Stimulated activated CD4-positive, alpha-beta T cell treated with anti-CD3 and anti-CD28 coated beads, Interleukin-12 subunit alpha, Interleukin-12 subunit beta, amount 100 ng/mL, for 24 hours (primary cell): ENCODE measurements at places on chromosomes 4 and X.

GRCh38 chrX:37800717-37801116, 20.9 kb downstream of the CYBB start:
- no peak for DNase-seq

DNA sequence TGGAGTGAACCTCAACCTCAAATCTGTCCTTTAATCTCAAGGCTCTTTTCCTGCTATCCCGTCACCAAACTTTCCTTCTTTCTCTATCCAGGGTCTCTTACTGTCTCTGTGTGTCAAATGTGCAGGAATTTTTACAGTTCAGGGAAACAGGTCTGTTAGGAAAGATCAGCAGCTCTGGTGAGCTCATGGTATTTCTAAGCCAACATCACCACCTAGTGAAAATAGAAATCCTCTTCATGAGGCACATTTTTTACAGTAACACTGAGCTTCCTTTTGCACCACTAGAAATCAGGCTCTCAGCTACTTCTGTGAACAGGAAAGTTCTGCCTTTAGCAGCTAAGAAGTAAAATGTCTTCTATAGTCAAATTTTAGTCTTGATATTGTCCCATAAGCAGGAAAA, 39.6 kb downstream of the NUDT11 start:
- no peak for DNase-seq

DNA sequence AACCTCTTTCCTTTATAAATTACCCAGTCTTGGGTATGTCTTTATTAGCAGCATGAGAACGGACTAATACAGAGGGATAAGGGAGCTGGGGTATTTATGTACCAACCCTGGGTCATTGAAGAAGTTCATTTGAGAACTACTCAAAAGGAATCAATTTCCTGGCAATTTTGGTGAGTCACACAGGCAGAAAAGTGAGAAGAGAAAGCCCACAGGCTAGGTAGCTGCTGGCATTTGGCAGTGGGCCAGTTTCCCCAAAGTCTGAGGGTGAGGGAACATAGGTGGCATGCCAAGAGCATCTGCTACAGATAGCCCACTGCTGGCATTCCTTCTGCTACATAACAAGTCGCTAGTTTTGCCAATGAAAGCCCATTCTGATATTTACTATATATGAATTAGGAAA, 411.2 kb downstream of the MID1IP1 start:
- peak; percentile 46 for DNase-seq

DNA sequence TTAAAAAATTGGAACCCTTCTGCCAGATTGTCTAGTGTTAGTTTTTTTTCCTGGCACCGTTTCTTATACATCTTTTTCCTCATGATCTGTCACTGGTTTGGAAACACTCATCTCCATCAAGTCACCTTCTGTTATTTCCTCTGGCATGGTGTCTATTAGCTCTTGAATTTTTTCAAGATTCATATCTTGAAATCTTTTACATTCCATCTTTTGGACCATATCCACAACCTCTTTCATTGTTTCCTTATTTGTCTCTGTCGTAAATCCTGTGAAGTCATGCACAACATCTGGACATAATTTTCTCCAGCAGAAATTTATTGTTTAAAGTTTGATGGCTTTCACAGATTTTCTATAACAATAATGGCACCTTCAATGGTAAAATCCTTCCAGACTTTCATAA, 10.2 kb upstream of the TMEM185A start:
- DNase-seq = no peak

DNA sequence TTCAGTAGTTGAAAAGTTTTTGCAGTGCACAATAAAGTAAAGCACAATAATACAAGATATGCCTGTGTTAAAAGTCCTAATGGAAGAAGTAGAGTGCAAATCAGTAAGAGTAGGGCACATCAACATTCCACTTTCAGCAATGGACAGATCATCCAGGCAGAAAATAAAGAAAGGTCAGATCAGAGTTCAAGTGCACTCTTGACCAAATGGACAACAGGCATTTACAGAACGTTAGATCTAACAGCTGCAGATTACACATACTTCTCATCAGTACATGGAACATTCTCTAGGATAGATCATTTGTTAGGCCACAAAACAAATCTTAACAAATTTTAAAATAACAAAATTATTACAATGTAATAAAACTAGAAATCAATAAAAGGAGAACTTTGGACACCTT, 1373.5 kb upstream of the PABPC4L start:
- no peak for DNase-seq

GRCh38 chrX:72572248-72573157, at the start of gene HDAC8:
HDAC8 (minus strand) TSS chrX:72572843; CDS start chrX:72572761, 82 bp downstream.
- peak; percentile 21 for DNase-seq

DNA sequence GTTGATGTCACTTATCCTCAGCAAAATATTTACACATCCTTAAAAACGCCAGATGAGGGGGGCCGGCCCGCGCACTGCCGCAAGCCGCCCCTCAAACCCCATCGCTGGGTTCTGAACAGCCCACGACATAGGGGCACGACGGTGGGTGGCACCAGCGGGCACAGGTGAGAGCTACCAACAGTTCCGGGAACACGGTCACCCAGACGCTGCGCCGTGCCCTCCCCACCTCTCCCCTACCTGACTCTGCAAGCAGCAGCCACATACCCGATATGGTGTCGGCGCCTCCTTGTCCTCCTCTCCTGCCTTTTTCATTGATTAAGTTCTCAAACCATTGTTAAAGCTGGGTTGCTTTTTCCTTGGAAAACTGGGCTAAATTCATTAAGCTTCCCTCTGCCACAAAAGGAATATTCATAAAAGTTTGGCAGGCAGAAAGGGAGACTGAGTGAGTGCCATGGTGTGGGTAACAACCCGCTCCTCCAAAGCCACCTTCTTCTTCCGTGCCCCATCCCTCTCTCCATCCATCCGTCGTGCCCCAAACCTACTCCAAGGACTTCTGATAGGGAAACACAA, 1.4 kb downstream of the RAI2 start:
- DNase-seq = no peak

DNA sequence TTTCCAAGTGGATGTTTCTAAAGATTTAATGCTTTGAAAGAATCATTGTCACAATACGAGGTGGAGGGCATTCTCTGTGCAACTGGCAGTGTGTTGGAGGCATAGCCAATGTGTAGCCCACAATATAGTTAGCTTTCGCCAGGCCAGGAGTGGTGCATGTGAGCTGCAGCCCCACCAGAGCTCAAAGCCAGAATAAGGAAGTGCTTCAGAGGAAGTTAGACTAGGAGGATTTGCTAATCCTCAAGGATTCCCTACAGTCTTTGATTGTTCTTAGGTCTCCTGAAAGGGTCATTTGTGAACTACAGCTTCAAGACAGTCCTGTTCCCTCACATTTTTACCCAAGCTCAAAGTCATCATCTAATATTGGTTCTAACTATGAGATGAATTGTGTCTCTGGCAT, 16.4 kb downstream of the TRPC5OS start:
- no peak for DNase-seq

DNA sequence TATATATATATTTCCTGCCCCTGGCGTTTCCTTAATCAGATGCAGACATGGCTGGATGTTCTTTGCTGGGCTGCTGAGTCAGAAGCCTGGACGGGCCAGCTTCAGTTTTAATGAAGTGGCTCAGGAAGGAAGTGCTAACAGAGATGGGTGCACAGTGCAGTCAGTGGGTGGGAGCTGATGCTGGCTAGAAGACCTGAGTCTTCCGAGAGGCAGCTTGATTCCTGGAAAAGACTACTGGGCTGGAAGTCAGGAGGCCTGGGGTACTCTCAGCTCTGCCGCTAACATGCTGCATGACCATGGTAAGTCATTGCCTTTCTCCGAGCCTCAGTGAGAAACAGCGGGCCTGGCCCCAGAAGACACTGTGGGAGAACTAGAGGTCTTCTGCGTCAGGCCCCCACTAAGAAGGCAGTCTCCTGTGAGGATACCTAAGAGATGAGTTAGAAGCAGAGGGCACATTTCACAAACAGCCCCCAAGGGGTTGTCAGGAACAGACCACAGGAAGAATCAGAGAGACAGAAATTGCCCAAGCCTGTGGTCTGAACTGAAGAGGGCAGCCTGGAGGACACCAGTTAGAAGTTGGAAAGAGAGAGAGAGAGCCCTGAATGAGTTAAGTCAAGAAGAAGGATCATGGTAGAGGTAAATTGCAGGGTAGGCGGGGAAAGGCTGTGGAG, 8.3 kb upstream of the CD40LG start:
- DNase-seq = no peak

- no peak for DNase-seq
These were observed 13.6 kb upstream of the PTTG2 start for GRCh38 chr4:37946503-37947179.

- no peak for DNase-seq
These were observed 27.4 kb downstream of the CCNQ start for GRCh38 chrX:153571534-153571908.

DNA sequence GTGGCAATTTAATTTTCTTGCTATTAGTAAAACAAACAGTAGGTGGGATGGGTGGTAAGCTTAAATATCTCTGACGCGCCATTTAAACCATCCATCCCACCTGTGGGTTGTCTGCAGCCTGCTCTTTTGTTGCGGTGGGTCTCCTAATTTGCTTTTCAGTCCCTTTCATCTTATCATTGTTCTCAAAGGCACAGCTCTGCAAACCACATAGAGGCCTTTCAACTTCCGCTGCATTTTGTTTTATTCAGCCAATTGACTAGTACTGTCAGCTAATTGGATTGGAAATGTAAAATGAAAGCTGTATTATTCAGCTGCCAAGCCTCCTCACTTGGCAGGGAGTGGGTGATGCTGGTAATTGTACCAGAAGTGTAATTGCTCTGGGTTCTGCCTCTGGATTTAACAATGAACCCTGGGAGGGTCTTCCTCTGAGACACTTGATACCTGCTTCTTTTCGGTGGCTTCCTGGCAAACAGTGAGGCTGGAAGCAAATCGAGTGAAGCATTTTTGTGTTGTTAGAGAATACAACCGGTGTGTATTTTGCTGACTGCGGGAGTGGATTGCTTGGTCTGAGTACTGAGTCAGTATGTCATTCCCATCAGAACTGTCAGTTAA, 165.6 kb downstream of the FRAS1 start:
- DNase-seq = no peak

DNA sequence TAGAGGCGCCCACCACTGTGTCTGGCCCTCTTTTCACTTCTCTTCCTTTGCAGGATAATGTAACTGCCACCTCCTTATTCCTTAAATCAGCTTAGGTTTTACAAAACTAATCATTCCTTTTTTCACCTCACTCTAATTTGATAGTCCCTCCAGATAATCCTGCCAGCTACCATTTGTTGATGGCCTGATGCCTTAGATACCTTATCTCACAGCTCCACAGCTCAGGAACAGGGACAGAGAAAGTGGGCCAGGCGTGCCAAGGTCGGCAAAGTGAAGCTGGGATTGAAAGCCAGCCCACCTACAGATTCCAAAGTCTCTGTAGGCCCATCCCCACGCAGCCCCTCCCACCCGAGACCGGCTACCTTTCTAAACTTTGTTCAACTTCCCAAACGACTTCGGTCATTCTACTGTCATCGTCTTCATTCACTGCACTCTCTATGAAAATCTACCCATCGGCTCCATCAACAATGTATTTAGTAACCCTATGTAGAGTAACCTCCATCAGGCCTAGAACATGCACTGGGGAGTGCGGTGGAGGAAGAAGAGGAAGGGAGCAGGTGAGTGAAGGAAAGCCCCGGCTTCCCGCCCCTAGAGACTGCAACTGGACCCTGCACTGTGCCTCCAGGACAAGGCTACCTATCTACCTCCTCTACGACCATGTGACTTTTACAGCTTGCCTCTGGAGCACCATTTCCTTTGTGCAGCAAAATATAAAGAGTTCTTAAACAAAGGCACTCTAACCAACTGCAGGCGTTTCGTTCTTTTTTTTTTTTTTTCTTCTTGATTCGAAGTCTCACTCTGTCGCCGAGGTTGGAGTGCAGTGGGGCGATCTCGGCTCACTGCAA, 1.5 kb downstream of the CASP6 start:
- no peak for DNase-seq

DNA sequence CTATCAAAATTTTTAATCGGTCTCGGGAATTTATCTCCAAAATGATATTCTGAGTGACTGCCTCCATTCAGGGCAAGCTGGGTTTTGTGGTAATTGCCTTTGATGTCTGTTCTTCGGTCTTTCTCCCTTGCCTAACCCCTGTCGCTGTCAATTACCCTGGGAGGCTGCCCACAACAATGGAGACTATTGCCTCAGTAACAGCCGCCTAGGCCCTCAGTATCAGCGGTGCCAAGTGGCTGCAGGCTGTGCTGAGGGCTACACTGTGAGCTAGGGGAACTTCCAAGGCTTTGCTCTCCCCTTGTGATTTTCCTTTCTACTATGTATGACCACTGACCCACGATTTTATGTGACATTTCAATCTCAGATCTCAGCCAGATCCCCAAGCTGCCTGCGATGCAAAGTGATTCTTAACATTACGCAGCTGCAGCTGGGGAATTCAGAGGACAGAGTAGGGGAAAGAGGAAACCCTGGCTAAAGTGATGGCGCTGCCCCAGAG, 36.3 kb upstream of the REST start:
- DNase-seq = no peak

DNA sequence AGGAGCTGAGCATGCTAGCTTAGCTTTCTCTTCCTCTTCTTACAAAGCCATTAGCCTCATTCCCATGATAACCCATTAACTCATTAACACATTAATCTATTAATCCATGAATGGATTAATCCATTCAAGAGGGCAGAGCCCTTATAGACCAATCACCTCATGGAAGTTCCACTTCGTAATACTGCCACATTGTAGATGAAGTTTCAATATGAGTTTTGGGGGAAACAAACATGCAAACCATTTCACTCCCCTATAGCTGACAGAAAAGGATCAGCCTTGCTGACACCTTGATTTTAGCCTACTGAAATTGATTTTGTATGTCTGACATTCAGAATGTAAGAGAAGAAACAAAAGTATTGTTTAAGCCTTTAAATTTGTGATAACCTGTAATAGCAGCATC, 251.8 kb upstream of the GALNTL6 start:
- DNase-seq = no peak
